ENCODE measurements at places on chromosomes 11 and 22.

DNA sequence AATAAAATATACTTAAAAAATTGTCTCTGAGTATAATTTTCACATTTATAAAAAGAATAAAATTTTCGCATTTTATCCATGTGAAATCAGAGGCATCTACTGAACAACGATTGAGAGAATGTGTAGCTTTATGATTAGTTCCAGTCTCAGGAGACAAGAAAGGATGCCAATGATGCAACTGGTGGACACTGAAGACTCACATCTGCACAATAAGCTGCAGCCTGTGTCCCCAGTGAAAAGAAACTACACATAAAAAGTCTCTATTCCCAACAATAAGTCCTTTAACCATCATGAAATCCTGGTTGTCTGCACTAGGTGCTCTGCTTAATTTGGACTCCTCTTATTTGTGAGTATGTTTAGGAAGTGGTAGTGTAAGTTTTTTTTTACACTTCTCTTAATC lies 22.0 kb downstream of the OR5AS1 start:
- DNase-seq, result no peak

GRCh38 chr11:34523053-34523452 lies 9.5 kb upstream of the ELF5 start:
- no peak for DNase-seq

GRCh38 chr11:14125529-14125928 lies 163.0 kb downstream of the SPON1 start:
- DNase-seq, result no peak

- DNase-seq, result no peak
Observed at GRCh38 chr11:2687782-2688191, 12.0 kb downstream of the KCNQ1OT1 start.

GRCh38 chr11:44764583-44764982 lies 37.8 kb downstream of the TSPAN18 start:
- no peak for DNase-seq

DNA sequence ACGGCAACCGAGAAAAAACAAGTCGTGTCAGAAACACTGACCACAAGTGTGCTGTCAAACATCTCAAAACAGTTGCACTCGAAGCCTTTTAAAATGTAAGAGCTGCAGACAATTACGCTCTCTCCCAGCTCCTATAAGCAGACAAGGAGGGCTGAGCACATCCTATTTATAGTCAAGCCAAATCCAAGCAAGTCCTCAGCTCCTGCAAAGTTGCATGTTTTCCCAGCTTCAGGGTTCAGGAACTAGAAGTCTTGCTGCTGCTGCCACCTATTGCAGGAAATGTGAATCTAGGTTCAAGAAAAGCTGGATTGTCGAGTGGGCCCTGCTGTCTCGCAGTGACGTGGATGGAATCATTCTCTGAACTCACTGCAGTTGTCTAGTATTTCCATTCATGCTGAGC lies 15.5 kb downstream of the EFCAB6 start:
- DNase-seq, result no peak

GRCh38 chr11:133817449-133817848 lies 27.9 kb downstream of the SPATA19 start:
- DNase-seq, result no peak

DNA sequence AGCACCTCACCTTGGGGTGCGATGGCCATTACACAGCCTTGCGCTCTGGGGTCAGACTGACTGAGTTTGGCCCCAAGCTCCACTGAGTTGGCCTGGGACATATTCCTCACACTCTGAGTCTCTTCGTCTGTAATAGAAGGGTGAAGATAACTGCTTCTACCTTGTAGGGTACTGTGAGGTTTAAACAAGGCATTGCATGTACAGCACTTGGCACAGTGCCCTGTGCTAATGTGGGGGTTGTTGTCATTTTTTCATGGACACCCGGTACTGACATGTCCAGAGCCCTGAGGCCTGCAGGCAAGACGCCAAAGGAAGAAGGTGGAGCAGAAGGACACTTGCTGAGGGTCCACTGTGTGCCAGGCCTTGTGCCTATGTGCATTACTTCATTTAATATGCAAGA lies 50.7 kb downstream of the OTOG start:
- no peak for DNase-seq

DNA sequence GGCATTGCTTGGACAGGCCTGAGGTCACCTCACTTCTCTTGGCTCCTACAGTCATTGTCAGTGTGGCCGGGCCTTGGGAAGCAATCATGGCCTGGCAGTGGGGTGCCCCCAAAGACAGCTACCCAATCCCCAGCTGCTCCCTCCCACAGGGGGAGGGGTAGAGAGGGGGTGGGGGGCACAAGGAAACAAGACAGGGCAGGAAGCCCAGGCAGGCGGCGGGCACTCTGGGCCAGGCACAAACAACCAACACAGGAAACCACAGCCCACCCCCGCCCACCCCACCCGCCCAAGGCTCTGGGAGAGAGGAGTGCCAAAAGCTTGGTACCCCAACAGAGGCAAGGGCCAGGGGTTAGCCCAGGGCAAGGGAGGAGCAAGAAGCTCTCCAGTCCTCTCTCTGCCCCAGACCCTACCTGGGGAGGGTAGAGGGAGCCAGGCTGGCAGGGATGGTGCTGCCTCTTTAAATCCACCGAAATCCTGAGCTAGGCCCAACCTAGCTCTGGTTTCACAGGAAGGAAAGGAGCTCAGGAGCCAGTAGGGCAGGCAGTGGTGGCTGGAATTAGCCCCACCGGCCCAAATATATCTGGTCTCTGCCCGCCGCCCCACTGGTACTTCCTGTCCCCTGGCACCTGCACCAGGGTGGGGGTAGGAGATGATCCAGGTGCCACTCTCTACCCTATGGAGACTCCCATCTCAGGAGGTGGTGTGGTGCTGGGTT lies 12.2 kb downstream of the BCL9L start:
- DNase-seq, result no peak

GRCh38 chr11:2842876-2843275 lies 42.7 kb downstream of the CDKN1C start:
- no peak for DNase-seq

GRCh38 chr11:12232160-12232559 lies 121.8 kb downstream of the MICAL2 start:
- DNase-seq, result no peak

DNA sequence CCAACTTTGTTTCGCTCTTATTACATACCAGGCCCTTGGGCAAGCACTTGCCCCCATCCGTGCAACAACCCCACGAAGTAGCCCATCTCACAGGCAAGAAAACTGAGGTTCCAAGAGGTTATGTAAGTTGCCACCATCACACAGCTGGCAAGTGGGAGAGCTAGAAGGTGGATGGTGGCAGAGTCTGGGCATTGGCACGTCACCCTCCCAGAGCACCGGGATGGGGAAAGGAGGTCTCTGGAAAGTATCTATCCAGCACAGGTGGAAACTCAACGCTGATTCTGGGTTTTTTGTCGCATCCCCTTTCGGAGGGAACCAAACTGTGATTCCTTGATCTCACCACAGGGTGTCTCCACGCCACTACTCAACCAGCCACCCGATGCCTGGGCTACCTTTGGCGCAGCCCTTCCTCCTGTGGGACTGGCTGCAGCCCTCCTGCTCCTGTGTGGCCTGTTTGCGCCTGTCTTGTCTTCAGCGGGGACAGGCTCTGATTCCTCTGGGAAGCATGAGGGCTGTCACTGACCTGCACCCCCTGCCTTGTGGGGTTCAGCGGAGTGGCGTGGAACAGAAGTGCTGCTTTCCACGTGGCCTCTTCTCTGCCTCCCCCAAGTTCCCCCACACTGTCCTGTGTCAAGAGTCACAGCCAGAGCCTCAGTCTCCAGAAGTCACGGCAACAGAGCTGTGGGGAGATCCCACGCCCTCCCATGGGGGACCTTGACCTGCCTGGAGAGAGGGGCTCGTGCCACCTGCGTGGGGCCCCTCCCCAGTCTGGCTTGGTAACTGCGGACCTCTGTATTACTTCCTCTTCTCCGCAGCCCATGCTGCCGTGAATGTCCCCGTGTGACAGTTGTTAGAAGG lies 34.4 kb upstream of the TRIM29 start:
- no peak for DNase-seq

GRCh38 chr22:19876941-19877625 lies 22.4 kb upstream of the GNB1L start:
- no peak for DNase-seq

GRCh38 chr11:1493650-1494244 lies 7.2 kb upstream of the MOB2 start:
- no peak for DNase-seq

DNA sequence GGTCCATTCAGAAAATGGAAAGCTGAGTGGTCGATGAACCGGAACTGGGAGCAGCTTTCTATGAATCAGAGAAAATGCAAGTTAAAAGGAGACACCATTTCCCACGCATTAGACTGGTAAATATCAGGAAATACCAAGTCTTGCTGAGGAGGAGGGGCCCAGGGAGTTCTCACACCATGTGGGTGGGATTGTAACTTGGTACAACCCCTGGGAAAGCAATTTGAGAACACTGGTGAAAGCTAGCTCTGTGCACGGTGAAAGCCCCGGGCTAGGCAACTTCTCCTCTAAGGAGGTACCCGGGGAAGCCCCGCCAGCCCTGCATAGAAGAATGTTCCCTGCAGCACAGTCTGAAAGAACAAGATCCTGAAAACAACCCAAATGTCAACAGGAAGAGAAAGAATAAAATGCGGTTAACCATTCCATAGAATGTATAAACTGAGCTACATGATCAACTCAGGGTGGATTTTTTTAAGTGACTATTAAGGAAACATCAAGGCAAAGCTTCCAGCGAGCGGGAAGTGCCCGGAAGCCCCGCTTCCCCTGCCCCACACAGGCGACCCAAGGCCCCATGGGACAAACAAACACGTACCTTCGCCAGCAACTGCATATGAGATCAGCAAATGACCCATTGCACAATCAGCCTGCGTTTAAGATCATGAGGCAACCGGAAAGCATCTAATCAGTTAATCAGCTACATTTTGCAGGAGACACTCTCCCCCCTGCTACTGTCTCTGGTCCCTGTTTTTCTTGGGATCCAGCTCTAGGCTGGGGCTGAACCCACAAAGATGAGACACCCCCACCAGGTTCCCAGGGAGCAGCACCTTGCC lies 11.3 kb downstream of the SHANK2 start:
- DNase-seq, result no peak

- DNase-seq, result no peak
Observed at GRCh38 chr11:44589301-44589700, 23.8 kb downstream of the CD82 start.

DNA sequence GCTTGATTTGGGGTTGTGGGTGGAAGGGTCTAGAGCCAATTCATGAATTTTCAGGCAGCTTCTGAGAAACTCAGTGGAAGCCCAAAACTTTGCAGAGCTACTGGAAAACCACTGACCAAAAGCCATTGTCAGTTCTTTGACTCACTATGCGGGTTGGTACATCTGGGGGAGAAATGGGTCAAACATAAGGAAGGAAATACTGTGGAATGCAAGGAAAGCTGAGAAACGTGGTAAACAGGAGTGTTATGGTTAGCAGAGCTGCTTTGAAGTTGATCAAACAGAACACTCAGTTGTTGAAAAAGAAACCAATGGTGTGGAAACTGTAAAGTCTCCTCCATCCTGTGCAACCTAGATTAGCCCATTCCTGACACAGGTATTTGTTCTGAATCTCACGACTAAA lies 6.3 kb upstream of the ABTB2 start:
- no peak for DNase-seq

DNA sequence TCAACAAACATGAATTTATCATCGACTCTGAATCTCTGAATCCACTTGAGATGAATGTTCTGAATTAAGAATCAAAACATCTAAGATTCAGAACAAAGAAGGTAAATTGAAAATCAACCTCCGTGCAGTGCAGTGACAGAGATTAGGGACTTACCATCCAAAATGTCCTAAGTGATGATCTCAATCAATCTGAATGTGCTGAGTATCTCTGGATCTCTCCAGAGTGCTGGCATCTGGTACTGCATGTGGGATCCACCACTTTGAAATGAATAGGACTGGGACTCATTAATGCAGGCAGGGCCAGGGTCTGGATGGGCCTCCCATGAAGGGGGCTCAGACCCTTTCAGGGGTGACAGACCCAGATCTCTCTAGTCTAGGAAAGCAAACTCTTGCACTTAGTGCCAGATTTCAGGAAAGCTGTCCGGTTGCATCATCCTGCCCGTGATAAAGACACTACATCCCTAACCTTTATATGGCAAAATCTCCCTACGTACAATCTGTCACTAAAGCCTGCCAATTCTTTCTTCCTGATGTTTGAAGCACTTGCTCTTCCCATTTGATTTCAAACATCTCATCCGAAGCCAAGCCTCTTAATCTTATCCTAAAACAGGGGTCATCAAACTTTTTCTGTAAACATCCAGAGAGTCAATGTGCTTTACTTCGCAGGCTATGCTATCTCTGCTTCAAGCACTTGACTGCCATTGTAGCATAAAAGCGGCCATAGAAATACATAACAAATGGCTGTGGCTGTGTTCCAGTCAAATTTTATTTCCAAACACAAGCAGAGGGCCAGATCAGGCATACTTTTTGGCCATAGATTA lies 263.3 kb downstream of the LARGE1 start:
- no peak for DNase-seq

DNA sequence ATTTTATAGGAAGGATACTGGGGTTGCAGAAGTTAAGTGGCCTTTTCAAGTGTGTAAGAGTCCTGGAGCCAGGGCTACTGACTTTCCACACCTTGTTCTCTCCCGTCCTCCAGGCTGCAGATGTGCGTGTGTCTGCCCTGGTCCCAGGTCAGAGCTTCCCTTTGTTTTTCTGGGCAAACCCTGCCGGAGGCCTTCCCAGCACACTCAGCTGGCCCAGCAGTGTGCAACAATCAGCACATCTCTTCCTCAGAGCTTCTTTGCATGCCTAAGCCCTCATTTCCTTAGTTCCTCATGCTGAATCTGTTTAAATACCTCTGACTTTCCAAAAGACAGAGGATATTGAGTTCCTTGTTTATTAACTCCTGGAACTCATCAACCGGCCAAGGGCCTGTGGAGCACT lies 80.6 kb downstream of the KCNJ1 start:
- DNase-seq, result no peak

GRCh38 chr11:104154296-104154695 lies 9.7 kb downstream of the PDGFD start:
- no peak for DNase-seq

DNA sequence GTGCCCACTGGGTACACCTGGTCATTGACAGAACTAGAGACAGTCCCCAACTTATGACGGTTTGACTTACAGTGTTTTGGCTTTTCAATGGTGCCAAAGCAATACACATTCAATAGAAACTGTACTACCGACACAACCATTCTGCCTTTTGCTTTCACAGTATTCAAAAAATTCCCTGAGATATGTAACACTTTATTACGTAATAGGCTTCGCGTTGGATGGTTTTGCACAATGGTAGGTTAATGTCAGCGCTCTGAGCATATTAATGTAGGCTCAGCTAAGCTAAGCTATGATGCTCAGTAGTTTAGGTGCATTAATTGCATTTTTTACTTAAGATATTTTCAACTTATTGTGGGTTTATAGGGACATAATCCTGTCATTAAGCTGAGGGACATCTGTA lies 105.1 kb upstream of the B3GAT1 start:
- DNase-seq, result no peak

Data from stimulated activated CD4-positive, alpha-beta T cell treated with anti-CD3 and anti-CD28 coated beads, Interleukin-1b, Interleukin-23, amount 100 ng/mL, for 1 hour (primary cell).